ENCODE measurements at places on chromosomes 2 and 18. TPM values are rescaled to one million over a fixed set of nuclear protein-coding genes. Genes with fewer than 3 reads are reported as not detected.

ABCB11 gene
- not detected for polyA plus RNA-seq

CCT4 gene
- polyA plus RNA-seq: 134 TPM

DNA sequence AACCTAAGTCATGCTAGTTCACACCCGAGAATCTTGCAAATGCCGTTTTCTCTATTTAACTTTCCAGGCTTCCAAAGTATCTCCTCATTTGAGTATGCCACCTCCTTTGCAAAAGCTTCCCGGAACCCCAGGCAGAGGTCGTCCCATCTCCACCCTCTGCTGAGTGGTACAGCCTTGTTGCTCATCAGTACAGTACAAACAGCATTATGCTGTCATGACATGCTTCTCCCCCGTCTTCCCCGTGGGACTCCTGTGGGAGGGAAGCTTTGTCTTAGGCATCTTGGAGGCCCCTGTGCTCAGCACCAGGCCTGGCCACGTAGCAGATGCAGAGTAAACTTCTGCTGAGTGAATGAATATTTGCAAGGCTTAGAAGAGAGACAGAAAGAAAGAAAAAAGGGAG is 102.7 kb downstream of the CDCA7 start:
- DNase-seq: no peak

- no peak for DNase-seq
These were observed 318.1 kb downstream of the NBAS start for GRCh38 chr2:15242936-15243461.

GRCh38 chr18:10403708-10404107 is 50.7 kb upstream of the APCDD1 start:
- DNase-seq: no peak

DNA sequence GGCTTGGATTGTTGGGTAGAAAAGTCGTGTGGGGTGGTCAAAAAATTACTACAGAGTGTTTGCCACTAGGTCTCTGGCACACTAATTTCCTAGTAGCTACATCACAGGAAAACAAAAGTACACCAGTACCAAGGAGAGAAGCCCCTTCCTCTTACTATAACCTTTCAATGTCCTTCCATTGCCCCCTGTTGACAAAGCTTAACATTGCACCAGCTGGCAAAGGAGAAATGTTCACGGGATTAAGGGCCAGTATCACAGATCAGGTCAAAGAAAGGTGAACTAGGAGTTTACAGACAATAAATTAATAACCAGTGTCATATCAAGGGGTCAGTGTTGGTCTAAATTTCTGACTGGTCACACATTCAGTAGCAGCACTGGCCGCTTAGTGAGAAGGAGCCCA is 1139.6 kb upstream of the FAM98A start:
- DNase-seq: no peak

DNA sequence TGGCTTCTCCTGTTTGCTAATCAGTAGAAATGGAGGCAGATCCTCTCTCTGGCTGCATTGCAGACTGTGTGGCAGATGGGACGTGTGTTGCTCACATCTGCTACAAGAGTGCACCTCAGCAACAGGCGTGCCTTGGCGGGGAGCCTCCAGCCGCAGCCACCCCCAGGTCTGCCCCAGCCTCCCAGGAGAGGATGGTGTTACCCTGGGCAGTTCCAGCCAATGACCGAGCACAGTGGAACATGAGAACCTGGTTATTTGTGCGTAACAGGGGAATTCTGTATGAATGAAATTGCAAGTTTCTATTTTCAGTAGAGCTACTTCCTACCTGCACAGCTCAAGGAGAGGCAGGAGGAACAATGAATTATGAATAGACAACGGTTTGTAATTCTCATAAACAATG is 130.6 kb upstream of the CBLN2 start:
- no peak for DNase-seq
